ENCODE measurements at places on chromosomes 2 and 18.

GRCh38 chr2:17589406-17590035 is 49.0 kb downstream of the VSNL1 start:
- no peak for DNase-seq

- DNase-seq, result no peak
These were observed 7.8 kb downstream of the LOXHD1 start for GRCh38 chr18:46649071-46649862.

GRCh38 chr2:149743842-149744448 is 156.4 kb upstream of the MMADHC start:
- no peak for DNase-seq

GRCh38 chr18:12256951-12257350 is 2.8 kb downstream of the CIDEA start:
- DNase-seq, result no peak

DNA sequence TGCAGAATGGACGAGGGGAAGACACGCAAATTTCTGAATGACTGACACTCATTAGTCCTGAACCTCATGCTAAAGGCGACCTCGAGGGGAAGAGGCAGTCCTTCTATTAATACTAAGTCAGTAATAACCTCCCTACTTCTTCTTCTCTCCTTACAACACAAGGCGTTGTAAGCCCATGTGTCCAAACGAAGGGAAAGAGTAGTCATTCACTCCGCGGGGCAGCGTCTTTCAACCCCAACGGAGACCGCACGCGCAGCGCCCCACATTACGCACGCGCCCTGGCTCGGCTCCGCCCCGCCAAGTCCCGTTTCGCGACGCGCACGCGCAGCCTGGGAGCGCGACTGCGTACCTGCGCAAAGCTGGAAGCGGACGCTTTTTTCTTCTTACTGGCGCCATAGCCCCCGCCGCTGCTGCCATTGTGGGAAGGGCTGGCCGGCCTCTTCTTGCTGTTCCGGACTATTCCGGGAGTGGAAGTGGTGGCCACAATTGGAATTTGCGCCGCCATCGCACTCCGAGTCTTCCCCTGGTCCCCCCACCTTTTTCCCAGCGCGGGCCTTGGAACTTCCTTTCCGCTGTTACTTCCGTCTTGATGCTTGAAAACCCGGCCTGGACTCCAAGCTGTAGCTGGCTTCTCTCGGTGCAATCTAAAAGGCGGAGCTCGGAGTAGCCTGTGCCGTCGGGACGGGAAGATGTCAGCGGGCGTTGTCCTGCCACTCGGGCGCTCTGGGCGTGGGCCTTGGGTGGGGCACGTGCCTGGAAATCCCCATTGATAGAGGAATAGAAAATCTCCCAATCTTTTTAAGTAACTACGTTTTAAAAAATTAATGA is at the start of gene INO80C:
TSS of gene INO80C (minus strand) at position 591 of the 828 bp plus-strand sequence. CDS start at position 505, 86 bp downstream.
- DNase-seq, result peak; percentile 98

DNA sequence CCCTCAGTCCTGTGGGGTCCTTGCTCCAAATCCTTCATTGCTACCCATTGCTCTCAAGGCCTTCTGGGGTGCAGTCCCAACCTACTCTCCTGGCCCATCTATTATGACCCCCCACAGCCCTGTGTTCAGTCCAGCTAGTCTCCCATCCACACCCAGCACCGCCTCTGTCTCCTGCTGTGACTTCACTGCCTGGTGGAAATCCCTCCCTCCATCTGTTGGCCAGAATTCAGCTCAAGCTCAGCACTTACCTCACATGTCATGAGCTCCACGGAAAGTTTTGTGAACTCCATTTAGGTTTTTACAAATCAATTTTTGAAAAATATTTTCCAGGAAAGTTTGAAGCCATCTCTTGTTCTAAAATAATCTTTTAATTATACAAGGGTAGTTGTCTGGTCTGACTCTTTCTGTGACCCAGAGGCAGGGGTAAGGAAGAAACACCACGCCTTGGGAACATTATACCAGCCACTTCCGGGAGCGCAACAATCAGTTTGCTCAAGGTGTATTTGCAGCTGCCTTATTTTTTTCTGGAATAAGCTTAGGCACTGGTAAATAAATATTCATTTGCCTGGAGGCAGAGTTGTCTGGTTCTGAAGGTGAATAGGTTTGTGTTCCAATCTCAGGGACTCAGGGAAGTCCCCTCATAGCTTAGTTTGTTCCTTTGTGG is 110.8 kb downstream of the VIT start:
- DNase-seq, result no peak

- no peak for DNase-seq
These were observed 147.2 kb upstream of the CELF4 start for GRCh38 chr18:37712776-37713175.

- DNase-seq, result no peak
These were observed 33.4 kb upstream of the SEMA4C start for GRCh38 chr2:96903318-96903717.

GRCh38 chr2:150601280-150602038 is 114.0 kb upstream of the RND3 start:
- DNase-seq, result no peak

GRCh38 chr2:149720615-149721014 is 133.0 kb upstream of the MMADHC start:
- no peak for DNase-seq

GRCh38 chr18:35022426-35023001 is 18.7 kb upstream of the MAPRE2 start:
- DNase-seq, result no peak

DNA sequence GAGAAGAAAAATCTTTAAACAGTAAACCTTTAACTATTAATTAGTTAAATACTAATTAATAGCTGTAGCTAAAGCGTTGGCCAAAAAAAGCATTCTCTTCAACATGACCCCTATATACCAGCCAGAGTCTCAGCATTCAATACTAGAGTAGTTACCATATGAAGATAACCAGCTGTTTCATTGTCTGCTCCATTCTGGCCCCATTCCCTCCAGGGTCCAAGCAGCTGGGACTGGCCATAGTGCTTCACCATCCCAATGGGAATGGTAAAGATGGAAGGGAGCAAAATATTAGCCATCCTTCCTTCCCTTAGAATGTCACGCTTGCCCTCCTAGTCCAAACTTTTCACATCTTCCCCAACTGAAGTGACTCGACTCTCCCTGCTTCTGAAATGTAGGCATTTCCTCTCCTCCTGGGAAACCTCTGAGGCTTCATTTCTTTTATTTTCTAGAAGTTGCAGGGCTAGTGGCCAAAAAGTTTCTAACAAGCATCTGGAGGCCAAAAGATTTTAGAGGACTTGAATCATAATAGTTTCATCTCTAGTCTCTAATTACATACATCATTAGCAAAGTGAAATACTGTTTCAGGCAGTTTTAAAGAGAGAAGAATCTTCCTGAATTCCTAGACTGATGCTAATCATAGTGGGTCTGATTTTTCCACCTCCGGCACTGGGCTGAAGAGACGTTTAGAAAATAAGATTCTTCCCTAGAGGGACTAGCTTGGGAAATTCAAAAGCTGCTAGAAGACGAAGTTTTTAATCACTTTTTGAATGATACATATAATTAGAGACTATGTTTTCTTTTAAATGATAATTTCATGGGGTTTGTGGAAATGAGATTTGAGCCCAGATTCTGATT is 52.7 kb downstream of the CCDC68 start:
- DNase-seq, result no peak

GRCh38 chr2:11239666-11240462 is 84.6 kb downstream of the SLC66A3 start:
- DNase-seq, result no peak

DNA sequence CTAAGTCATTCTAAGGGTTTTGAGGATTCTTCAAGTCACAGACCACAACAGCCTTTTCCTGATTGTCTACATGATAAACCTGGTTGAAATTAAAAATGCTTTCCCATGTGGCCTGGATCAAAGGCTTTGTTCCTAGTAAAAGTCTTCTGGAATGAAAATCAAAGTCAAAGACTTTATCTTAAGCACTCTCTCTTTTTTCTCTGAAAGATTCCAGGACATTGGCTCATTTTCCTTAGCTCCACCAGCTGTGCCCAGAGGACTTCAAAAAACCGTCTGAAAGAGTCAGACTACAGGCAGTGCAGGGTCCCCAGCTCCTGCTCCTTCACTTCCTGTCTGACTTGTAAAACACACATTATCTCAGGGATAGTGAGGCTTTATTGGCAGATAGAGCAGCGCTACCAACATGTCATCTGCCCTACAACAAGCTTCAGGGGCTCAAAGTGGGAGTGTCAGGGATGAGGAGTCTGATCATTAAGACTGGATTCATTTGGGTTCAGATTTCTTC is 148.2 kb downstream of the ESCO1 start:
- DNase-seq, result no peak

DNA sequence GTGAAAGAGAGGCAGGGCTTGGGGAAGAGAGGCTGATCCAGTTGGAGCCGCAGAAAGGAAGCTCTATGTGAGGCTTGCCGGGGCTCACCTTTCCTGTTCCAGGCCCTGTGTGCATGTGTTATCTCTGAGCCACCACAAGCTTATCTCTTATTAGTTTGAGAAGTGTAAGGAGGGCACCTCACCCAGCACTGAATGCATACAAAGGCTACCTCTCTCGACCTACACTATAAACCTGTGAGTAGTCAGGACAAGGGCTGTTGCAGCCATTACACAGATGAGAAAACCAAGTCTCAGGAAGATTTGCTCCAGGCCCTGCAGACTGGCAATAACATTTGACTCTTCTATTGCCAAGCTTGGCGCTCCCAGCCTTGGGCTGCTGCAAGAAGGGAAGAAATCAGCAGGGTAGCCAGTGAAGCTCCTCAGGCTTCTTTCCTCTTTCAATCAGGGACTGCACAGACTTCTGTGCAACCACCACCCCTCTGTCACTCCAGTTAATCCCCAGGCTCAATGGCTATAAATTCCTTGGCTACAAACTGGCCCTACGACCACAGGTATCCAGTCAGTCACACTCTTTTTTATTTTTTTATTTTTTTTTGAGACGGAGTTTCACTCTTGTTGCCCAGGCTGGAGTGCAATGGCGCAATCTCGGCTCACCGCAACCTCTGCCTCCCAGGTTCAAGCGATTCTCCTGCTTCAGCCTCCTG is 73.8 kb downstream of the CLHC1 start:
- DNase-seq, result no peak

DNA sequence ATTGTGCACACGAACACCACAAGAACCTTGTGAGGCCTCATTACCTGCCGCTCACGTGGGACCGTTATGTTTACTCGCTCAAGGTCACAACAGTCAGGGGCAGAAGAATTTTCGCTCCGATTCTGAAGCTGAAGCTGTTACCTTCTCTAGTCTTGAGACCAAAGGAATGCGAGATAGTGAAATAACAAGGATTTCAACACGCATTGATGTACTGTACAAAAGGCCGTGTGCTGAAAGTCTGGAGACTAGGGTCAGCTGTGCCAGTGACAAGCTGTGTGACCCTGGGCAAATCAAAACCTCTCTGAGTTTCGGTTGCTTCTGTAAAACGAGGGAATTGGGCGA is 583 bp downstream of the NEMP2 start:
- DNase-seq, result no peak

DNA sequence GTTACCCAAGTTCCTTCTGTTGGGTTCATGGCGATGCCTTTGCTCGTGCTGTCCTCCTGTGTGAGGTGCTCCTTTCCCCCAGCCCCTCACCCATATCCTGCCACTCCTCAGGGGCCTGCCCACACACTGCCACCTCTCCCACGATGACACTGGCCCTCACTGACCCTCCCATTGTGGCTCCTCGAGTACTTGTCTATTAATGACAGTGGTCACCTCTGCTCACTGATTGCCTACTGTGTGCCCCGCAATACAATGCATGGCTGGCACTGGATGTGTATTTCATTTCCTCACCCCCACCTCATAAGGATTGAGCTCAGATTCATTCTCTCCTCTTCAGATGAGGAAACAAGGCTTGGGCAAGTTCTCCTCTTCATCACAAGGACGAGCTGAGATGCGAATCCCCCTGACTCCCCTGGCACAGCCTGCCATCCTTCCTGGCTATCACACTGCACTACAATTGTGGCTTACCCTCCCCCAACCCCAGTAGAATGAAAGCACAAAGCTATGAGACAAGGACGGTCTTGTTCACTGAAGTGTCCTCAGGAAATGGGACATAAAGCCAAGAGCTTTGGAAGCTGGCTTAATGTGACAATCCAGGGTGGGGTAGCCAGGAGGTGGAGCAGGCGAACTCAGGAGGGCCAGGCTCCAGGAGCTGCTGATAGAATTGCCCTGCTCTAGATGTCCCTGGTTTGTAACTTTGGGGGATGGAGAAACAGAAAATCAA is 93.9 kb upstream of the RAB12 start:
- no peak for DNase-seq

- DNase-seq, result no peak
These were observed 95.6 kb upstream of the THOC1 start for GRCh38 chr18:363301-364085.

All from HEK293T (cell line).